Smooth muscle cell of trachea (primary cell): ENCODE measurements at places on chromosomes 13 and 19. TPM values are rescaled to one million over a fixed set of nuclear protein-coding genes. Genes with fewer than 3 reads are reported as not detected.

The NR1H2 gene
- total RNA-seq: 60.5 and 120 TPM in 2 replicates

The RHPN2 gene
- total RNA-seq: 2.2 and 3.0 TPM in 2 replicates

The ZNF540 gene
- 0.44 and 0.66 TPM in 2 replicates for total RNA-seq

The PRKCG gene
- not detected in 2 replicates for total RNA-seq

The FBL gene
- total RNA-seq: 67.5 and 204 TPM in 2 replicates

The ZSCAN5A gene
- 10.5 and 11.2 TPM in 2 replicates for total RNA-seq
